ENCODE measurements at places on chromosomes 16 and 17.

DNA sequence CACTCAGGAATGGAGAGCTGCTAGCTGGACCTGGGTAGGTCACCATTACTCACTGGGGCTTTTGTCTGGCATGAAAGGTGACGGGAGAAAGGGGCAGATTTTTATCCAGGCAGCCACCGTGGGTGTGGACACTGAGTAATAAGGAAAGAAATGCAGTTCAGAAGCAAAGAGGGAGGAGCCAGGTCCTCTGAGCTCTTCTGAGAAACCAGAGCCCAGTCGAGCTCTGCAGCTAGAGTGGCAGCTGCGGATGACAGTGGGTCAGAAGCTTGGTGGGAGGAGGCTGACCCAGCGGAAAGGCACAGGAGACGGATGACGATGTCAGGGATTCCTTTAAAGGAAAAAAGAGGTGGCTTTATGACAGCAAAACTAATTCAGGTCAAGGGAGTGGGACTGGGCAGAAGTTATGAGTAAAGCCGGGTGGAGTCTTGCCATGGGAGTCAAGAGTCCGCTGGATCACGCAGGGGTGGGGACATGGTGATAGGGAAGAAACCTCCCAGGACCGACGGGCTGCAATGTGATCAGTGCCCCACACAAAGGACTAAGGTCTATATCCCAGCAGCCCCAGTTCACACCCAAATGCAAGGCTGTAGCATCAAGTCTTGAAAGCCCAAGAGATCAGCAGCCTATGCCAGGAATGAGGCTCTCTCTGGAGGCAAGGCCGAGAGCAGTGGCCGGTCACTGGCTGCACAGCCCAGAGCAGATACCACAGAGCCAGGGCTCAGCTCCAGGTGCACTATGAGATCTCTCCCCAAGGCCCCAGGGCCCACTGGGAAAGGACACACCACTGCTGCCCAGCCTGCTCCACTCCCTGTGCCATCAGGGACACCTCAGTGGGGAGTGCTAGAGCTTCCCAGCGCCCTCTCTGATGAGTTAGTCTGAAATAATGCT lies 6.3 kb upstream of the MNT start:
- no peak for DNase-seq

DNA sequence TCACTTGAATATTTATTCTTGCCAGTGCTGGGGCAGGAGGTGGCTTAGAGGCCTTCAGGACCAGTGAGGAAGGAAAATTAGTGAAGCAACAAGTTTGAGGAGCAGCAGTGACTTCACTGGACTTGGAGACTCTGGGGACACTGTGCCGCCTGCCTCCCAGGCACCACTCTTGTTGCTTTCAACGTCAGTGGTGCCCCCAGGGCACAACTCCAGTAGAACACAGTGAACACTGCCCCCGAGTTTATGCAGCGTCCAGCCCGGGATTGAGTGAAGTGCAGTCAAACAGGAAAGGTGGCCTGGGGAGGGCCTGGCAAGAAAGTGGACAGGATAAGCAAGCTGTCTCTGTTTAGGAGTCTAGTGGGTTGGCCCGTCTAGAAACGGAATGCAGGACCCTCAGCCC lies 24.4 kb upstream of the NAT9 start:
- no peak for DNase-seq

- no peak for DNase-seq
Observed at GRCh38 chr17:42065201-42065600, 14.8 kb upstream of the C17orf113 start.

DNA sequence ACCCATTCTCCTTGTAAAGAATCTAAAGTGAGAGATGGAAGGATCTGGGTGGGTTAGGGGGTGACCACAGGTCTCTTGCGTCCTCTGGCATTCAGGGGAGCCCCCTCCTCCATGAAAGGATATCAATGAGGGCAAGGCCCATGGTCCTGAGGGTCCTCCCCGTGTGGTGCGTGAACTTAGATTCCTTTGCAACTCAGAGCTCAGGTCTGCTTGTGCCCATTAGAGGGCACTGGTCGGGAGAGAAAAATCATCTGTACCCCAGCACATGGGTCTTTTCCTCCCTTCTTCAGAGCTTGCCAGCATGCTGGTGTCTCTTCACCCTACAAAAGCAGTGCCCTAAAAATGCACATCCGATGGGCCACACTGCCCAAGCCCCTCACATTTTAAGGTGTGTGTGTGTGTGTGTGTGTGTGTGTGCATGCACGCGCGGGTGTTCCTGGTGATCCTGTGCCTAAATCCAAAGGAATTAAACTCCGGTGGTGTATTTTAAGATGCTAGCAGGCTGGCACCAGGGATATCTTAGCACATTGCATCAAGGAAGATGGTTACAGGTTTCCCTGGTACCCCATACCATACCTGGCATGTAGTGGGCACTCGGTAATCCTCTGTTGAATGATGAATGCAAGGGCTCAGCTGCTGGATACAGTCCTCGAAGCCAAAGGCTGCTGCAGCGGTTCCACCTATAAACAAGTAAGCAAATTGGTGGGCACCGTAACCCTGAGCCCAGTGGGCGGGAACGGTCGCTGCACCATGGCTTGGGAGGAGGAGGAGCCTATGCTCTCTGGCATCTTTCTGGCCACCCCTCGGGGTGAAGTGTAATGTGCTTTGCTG lies 4.7 kb downstream of the C1QTNF1 start:
- DNase-seq, result no peak

GRCh38 chr16:77863250-77863649 lies 74.9 kb downstream of the VAT1L start:
- DNase-seq, result no peak

GRCh38 chr16:30350134-30350871 lies 4.8 kb downstream of the CD2BP2 start:
- DNase-seq, result no peak

- no peak for DNase-seq
Observed at GRCh38 chr17:39921323-39921722, 2.9 kb upstream of the GSDMB start.

- DNase-seq, result peak; percentile 33
Observed at GRCh38 chr17:193841-194806, 12.7 kb upstream of the DOC2B start.

GRCh38 chr17:44867841-44868240 lies 20.2 kb downstream of the HIGD1B start:
- no peak for DNase-seq

DNA sequence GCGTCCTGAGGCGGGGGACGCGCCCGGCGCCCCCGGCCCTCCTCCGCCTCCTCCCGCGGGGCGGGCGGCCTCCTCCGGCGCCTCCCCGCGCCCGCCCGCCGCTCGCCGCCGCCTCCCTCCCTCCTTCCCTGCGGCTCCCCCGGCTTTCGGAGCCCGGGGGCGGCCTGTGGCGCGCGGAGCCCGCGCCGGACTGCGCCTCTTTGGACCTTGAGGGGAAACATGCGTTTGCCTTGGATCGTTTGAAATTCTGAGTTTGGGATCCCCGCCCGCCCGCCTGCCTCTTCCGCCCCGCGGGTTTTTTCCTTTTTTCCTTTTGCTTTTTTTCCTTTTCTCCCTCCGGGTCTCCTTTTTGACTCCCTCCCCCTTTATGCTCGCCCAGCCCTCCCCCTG lies 390 bp downstream of the ZNRF1 start:
- DNase-seq, result no peak

All from NCI-H1436 (cell line).